ENCODE measurements at places on chromosomes 4 and X. TPM values are rescaled to one million over a fixed set of nuclear protein-coding genes. Genes with fewer than 3 reads are reported as not detected.
A peak's percentile ranks its signal among the peaks of the same experiment; 100 is the strongest.

The IGBP1 gene
- 60.1 TPM for total RNA-seq

- no peak for DNase-seq
- no peak overlapping the region for H3K27ac ChIP-seq
- no peaks in the 10 kb centered on the region for H3K4me1 ChIP-seq
These were observed 216.2 kb upstream of the CTSO start for GRCh38 chr4:156169861-156170260.

DNA sequence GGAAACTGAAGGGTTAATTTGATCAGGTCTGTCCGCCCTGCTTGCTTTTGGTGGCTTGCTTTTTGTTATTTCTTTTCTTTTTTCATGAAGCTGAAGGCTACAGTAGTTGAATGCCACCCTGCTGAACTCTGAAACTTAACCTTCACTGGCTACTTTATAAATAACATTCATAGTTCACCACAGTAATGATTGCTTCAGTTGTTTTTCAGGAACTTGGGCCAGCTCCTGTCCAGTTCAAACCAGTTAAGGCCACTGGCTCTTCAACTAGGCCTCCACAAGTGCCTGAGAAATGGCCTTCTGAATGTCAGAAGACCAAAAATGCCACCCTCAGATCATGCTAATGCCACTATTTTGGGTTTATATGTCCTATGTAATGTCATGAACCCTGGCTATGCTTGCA is 7.7 kb upstream of the ASB9 start:
- H3K27me3 ChIP-seq: no peaks in the 10 kb centered on the region
- no peaks in the 10 kb centered on the region for H3K36me3 ChIP-seq
- H3K4me3 ChIP-seq: no peak overlapping the region
- no peaks in the 10 kb centered on the region for H3K4me1 ChIP-seq

- peaks cover 3% of the 10 kb centered on the region for H3K27me3 ChIP-seq
- no peak overlapping the region for H3K4me3 ChIP-seq
- DNase-seq: peak; percentile 11
These were observed 8.5 kb downstream of the SORCS2 start for GRCh38 chr4:7200801-7201200.

- no peaks in the 10 kb centered on the region for H3K27me3 ChIP-seq
- H3K4me1 ChIP-seq: no peaks in the 10 kb centered on the region
- H3K27ac ChIP-seq: no peak overlapping the region
These were observed 10.2 kb upstream of the ADH1C start for GRCh38 chr4:99362768-99363167.
